ENCODE measurements at places on chromosomes 4 and X. TPM values are rescaled to one million over a fixed set of nuclear protein-coding genes. Genes with fewer than 3 reads are reported as not detected.

HOPX gene
- 26.4 TPM for total RNA-seq

BRCC3 gene
- 18.5 TPM for total RNA-seq

WDFY3 gene
- 205 TPM for total RNA-seq

ATOH1 gene
- not detected for total RNA-seq
